ENCODE measurements at places on chromosomes 6 and 20.

GRCh38 chr6:167799033-167799821 is 27.5 kb upstream of the AFDN start:
- no peak for DNase-seq

- DNase-seq = peak; percentile 90
These were observed 1.8 kb upstream of the PRDM1 start for GRCh38 chr6:106084106-106084988.

GRCh38 chr20:59809630-59810448 is 123.6 kb downstream of the SYCP2 start:
- no peak for DNase-seq

DNA sequence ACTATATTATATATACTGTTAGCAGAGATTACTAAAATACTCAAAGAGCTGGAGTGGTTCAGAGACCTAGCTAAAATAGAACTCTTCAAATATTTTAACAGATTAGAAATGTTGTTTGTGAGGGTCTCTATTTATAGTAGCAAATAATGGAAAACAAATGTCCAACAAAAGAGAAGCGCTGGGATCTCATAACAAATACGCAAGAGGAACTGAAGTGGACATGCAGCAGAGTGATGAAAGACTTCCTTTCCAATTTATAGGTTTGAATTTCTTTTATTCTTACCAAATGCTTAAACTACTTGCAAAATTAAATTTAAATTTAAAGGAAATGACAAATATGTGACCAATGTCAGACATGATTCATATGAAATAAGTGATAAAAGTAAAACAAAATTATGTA is 49.9 kb downstream of the PIGU start:
- DNase-seq = peak; percentile 54

DNA sequence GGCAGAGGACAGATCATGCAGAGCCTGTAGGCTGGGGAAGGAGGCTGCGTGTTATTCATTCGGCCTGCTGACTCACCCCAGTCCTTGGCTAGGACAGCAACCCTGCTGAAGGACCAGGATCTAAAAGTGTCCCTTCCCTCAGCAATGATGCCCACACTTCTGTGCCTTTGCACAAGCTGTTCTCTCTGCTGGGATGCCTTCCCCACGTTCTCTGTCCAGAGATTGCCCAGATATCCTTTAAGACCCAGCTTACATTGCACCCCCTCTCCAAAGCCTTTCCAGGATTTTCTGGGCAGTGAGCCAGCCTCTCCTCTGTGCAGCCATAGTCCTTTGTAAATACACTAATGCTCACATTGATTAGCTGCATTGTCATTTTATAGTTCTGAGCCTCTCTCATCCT is 99.3 kb upstream of the CHD6 start:
- no peak for DNase-seq

GRCh38 chr6:23584134-23584763 is 541.8 kb upstream of the NRSN1 start:
- no peak for DNase-seq

GRCh38 chr6:123117145-123117908 is 121.3 kb downstream of the CLVS2 start:
- DNase-seq = no peak

DNA sequence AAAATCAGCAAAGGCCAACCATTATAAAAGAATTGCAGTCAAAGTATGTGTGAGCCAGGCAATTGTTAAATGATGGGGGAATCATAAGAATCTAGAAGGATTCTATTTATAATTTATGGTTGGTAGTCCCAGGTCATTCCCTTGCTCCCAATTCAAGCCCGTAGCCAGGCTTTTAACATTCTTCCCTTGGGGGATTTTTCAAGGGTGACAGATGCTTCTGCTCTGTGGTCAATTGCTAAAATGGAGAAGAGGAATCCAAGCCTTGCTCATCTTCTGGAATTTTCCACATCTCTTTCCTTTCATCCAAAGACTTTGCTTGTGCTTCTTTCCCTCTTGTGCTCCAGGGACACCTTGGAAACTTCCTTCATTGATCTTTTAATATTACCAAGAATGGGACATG is 18.0 kb upstream of the BCAS1 start:
- no peak for DNase-seq

GRCh38 chr20:4412216-4412615 is 309.5 kb upstream of the PRND start:
- DNase-seq = no peak

DNA sequence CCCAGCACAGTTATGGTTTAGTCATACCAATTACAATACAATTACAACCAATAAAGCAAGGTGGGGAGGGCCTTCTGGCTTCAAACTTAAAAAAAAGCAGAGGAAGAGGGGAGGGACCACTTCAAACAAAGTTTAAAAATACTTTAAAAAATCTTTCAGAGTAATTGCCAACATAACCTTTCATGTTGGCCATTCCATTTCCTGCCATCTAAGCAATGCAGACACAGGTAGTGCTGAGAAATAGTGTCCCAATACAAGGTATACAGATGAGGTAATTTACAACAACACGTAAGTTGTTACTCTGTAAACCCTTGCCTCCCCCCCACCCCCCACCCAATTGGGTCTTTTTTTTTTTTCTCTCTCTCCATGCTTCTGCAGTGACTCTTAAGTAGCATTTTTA is 18.8 kb upstream of the TBC1D20 start:
- no peak for DNase-seq

Measured in NB4 (cell line).